Activated CD4-positive, alpha-beta T cell treated with anti-CD3 and anti-CD28 coated beads, Interleukin-2, amount 10 ng/mL, durations not matched to agents 7 days and 5 days (primary cell): ENCODE measurements at places on chromosomes 2 and 18. TPM values are rescaled to one million over a fixed set of nuclear protein-coding genes. Genes with fewer than 3 reads are reported as not detected.

- no peak overlapping the region for H3K4me3 ChIP-seq
- H3K36me3 ChIP-seq = no peaks in the 10 kb centered on the region
- H3K4me1 ChIP-seq = no peaks in the 10 kb centered on the region
- H3K27ac ChIP-seq = no peak overlapping the region
- H3K27me3 ChIP-seq = no peaks in the 10 kb centered on the region
Observed at GRCh38 chr2:185044323-185044874, 446.1 kb downstream of the ZNF804A start.

DNA sequence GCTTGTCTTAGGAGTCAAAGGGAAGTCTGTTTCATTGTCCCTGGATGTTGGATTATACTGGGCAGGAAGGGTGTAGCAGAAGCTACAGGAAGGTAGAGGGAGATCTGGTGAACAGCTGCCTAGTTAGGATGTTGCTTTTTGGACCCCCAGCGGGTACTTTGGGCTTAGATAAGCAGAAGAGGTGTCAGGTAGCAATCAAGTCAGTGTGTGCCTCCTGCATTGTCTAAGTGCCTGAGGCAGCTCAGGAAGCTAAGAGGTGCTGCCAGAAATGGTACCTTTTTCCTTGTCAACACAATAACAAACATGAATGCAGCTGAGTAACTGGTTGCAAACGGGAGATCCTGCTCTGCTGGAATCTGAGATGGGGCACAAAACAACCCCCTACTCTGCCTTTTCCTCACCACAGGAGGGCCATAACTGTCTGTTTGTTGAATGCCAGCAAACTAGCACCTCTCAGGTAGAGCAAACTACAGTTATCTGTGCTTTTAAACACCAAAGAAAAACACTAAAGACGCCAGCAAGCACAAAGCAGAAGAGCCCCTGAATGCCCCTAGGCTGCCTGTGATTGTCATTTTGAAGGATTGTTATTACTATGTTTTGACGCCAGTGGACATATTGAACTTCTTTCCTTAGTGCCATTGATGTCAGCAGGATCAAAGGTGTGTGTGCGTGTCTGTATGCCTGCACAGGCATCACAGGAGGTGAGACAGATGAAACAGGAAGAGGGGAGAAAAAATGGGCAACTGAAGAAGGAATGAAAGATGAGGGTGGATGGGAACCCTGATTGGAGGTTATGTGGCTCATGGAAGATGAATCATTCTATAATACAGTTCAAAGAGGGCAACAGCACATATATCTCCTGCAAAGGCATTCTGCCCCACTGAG, 151.4 kb downstream of the ETAA1 start:
- DNase-seq = no peak
- H3K36me3 ChIP-seq = no peaks in the 10 kb centered on the region
- H3K4me3 ChIP-seq = no peak overlapping the region
- H3K4me1 ChIP-seq = no peaks in the 10 kb centered on the region

- H3K36me3 ChIP-seq = no peaks in the 10 kb centered on the region
- no peaks in the 10 kb centered on the region for H3K27me3 ChIP-seq
- no peak for DNase-seq
- no peak overlapping the region for H3K4me3 ChIP-seq
Observed at GRCh38 chr2:231299267-231299666, 96.2 kb upstream of the B3GNT7 start.

DNA sequence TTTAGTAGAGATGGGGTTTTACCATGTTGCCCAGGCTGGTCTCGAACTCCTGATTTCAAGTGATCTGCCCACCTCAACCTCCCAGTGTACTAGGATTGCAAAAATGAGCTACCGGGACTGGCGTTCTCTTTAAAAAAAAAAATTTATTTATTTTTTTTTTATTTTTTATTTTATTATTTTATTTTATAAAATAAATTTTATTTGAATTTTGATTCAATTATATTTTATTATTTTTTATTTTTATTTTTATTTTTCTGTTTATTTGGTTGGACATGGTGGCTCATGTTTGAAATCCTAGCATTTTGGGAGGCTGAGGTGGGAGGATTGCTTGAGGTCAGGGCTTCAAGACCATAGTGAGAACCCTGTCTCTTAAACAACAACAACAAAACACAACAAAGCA, 32.5 kb downstream of the EEF1B2 start:
- no peak for DNase-seq
- no peaks in the 10 kb centered on the region for H3K4me1 ChIP-seq
- no peaks in the 10 kb centered on the region for H3K36me3 ChIP-seq
- peaks cover 15% of the 10 kb centered on the region for H3K27me3 ChIP-seq
- no peak overlapping the region for H3K27ac ChIP-seq

- DNase-seq = no peak
- no peaks in the 10 kb centered on the region for H3K4me1 ChIP-seq
- no peaks in the 10 kb centered on the region for H3K27me3 ChIP-seq
- no peak overlapping the region for H3K27ac ChIP-seq
- H3K36me3 ChIP-seq = no peaks in the 10 kb centered on the region
Observed at GRCh38 chr2:16126517-16127275, 186.3 kb downstream of the MYCN start.

- no peaks in the 10 kb centered on the region for H3K27me3 ChIP-seq
- H3K4me3 ChIP-seq = no peak overlapping the region
- H3K27ac ChIP-seq = no peak overlapping the region
- no peak for DNase-seq
- H3K4me1 ChIP-seq = peaks cover 1% of the 10 kb centered on the region
Observed at GRCh38 chr2:62114564-62114963, 81.4 kb upstream of the B3GNT2 start.

DNA sequence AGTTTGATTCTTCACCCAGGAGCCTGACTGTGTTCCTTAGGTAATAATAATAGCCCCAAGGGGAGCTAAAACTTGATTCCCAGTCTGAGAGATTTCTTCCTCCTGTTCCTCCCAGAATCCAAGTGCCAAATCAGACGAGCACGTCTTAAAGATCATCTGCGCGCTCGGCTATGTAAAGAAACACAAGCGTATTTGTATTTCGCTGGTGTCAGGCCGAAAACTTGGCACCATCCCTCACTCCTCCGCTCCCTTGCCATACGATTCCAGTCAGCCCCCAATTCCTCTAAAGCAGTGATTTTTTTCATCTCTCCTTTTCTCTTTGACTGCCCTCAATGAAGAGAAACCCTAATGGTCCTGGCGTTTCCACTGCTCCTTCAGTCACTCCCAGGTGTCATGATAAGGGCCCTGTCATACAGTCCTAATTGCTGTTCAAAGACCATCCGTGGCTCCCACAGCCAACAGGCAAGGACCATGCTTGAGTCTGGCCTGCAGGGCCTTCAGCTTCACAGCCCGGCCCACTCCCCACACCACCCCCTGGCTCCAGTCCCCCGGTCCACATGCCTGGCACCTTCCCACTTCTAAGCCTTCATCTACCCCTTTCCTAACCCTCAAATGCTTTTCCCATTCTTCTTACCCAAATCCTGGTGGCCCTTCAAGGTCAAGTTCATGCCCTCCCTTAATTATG, 130.8 kb upstream of the ID2 start:
- peaks cover 28% of the 10 kb centered on the region for H3K4me1 ChIP-seq
- H3K36me3 ChIP-seq = no peaks in the 10 kb centered on the region
- DNase-seq = no peak
- no peak overlapping the region for H3K4me3 ChIP-seq
- H3K27ac ChIP-seq = no peak overlapping the region
- no peaks in the 10 kb centered on the region for H3K27me3 ChIP-seq

DNA sequence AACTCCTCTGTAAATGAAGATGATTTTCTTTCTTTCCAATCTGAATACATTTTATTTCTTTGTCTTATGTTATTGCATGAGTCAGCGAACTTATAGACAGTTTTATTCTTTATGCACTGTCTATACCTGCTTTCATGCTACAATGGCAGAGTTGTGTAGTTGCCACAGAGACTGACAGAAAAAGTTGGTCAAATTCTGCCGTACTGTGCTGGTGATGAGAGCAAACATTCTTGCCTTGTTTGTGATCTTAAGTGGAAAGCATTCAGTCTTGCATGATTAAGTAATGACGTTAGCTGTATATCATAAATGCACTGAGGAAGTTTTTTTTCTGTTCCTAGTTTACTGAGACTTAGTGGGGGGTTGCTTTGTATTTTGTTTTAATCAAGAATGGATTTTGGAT, 32.9 kb downstream of the ZC3H15 start:
- no peak for DNase-seq
- H3K4me3 ChIP-seq = no peak overlapping the region
- no peaks in the 10 kb centered on the region for H3K4me1 ChIP-seq
- no peak overlapping the region for H3K27ac ChIP-seq
- H3K27me3 ChIP-seq = no peaks in the 10 kb centered on the region

- H3K27ac ChIP-seq = peak overlapping the region; percentile 41
- H3K36me3 ChIP-seq = peaks cover 3% of the 10 kb centered on the region
- H3K27me3 ChIP-seq = peaks cover 84% of the 10 kb centered on the region
Observed at GRCh38 chr2:44943693-44944101, 2.2 kb downstream of the SIX3 start.

DNA sequence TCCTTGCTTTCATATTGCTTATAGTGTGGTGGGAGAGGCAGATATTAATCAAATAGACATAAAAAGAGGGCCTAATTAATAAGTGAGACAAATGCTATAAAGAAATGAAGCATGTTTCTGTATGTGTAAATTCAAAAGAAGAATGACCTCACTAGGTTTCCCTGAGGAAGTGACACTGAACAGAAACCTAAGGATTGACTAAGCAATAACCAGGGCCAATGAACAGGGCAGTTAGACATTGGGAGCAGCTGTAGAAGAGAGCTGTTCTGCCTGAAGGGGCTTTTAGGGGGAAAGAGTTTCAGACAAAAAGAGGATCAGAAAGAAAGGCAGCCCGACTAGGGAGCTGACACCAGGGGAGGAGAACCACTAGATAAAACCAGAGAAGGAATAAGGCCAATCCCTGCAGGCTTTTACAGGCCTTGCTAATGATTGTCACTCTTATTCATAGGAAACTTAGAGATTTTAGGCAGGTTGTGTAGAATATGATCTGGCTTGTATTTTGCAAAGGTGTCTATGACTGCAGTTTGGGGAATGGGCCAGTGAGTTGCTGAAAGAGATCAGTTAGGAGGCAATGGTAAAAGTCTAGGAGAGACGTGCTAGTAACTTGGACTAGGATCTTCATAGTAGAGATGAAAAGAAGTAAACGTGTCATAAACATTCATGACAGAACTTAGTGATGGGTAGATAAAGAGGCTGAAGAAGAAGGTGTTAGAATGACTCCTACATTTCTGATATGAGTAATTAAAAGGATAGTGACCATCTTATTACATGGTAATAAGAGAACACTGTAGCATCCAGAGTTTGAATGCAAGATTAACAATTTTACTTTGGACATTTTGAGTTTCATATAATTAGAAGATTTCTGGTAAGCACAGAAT, 26.8 kb upstream of the NABP1 start:
- no peak for DNase-seq
- H3K27ac ChIP-seq = no peak overlapping the region
- no peak overlapping the region for H3K4me3 ChIP-seq
- peaks cover 4% of the 10 kb centered on the region for H3K36me3 ChIP-seq
- peaks cover 5% of the 10 kb centered on the region for H3K4me1 ChIP-seq

DNA sequence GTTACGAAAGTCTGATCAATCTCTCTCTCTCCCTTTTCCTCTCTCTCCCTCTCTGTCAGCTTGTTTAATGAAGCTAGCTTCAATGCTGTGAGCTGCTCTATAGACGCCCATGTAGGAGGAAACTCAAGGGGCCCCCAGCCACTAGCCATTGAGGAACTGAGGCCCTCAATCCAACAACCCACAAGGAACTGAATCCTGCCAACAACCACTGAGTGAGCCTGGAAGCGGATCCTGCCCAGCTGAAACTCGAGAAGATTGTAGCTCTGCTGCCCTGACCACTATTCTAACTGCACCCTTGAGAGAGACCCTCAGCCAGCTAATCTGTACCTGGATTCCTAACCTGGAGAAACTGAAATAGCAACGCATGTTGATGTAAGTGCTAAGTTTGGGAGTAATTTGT, 129.2 kb downstream of the BCL11A start:
- no peak overlapping the region for H3K27ac ChIP-seq
- no peak for DNase-seq
- H3K4me1 ChIP-seq = no peaks in the 10 kb centered on the region
- H3K36me3 ChIP-seq = no peaks in the 10 kb centered on the region
- no peaks in the 10 kb centered on the region for H3K27me3 ChIP-seq
- H3K4me3 ChIP-seq = no peak overlapping the region

DNA sequence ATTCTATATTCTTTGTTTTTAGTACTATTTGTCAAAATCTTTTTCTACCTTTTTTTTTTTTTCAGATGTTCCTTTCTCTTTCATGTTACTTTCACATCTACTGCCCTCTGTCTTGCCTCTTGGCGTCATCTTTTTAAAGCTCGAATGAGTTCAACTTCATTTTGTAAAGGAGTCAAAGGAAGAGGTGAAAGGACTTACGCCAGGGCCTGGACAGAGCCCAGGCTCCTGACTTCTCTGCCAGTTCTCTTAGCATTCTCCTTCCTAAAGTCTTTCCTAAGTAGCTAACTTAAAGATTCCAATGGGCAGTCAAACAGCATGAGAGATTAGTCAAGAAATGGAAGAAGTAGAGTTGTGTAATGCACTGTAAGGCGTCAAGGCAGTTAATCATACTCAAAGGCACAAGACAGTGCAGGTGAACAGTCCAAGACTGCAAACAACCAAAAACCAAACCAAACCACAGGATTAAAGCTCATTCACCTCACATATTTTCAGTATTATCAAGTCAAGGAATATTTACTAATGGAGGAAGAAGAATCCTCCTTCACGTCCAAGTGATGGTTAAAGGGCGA, 301.7 kb downstream of the TCF4 start:
- DNase-seq = no peak
- no peaks in the 10 kb centered on the region for H3K4me1 ChIP-seq
- H3K36me3 ChIP-seq = no peaks in the 10 kb centered on the region
- no peaks in the 10 kb centered on the region for H3K27me3 ChIP-seq

- peak overlapping the region; percentile 82 for H3K27ac ChIP-seq
- H3K4me1 ChIP-seq = peaks cover 38% of the 10 kb centered on the region
- peak; percentile 55 for DNase-seq
- H3K27me3 ChIP-seq = no peaks in the 10 kb centered on the region
- H3K4me3 ChIP-seq = peak overlapping the region; percentile 51
Observed at GRCh38 chr2:207073801-207074678, 91.7 kb downstream of the KLF7 start.

GRCh38 chr2:170566138-170566537, 149.0 kb upstream of the SP5 start:
- DNase-seq = no peak
- H3K27ac ChIP-seq = no peak overlapping the region
- H3K4me3 ChIP-seq = no peak overlapping the region
- no peaks in the 10 kb centered on the region for H3K4me1 ChIP-seq

Gene LYPD1
- not detected for total RNA-seq

Gene ELOA2
- not detected for total RNA-seq

Gene UGT1A1
- not detected for total RNA-seq

Gene REG3G
- not detected for total RNA-seq

Gene TUBA4B
- not detected for total RNA-seq

Gene SOWAHC
- 0.25 TPM for total RNA-seq

Gene TNP1
- total RNA-seq = not detected

Gene UGT1A7
- total RNA-seq = not detected

Gene TEX44
- not detected for total RNA-seq
